ENCODE measurements at places on chromosomes 2 and 18.

DNA sequence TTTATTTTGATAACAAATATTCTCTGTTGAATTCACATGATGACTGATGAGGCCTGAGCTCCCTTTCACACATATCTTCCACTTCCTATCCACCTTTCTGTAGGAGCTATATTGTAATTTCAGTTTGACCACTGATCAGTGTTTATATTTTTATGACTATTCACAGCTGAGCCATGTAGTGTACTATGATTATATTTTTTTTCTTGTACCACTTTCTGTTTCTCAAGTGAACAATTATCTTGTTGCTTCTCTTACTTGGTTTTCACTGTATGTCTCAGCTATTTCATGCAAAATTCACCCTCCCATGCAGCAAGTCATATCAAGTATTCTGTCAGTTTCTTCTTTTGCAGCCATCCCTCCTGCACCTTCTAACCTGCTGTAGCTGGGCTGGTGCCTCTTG lies 78.4 kb downstream of the TMEM247 start:
- no peak for DNase-seq

GRCh38 chr18:693466-694187 lies 18.8 kb downstream of the ENOSF1 start:
- no peak for DNase-seq

DNA sequence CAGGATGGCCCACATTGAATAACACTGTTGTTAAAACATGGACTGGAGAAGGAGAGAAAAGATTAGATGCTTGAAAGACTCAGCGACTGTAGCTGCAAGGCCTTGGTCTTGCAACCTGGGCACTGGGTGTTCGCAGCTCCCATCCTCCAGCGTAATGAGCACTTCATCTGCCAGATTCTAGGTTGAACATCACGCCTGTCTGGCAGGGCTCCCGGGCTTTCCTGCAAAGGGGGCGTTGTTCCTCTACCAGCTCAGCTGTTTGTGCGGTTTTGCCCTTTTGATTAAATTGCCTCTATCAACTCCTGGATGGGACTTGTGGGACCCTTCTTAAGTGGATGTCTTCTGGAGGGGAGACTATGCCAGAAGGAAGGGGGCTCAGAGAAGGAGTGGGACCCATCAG lies 215.4 kb downstream of the KLHL29 start:
- DNase-seq = no peak

DNA sequence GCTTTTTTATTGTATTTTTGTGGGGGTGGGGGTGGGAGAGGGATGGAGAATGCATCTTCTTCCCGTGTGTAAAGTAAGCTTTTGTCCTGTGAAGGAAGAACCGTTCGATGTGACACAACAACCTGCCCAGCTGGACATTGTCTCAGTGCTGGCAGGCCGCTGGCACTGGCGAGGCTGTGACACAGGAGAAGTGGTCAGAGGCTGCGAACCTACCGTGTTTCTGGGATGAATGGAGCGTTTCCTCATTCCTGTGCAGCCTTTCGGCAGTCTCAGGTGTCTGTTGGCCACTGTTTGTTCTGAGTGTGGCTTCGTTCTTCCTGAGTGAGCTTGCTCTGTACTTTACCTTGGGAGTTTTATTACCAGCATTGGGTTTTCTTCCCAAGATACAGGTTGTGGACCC lies 8.0 kb downstream of the RAMP1 start:
- DNase-seq = no peak

GRCh38 chr2:130162968-130163367 lies 18.1 kb upstream of the CCDC74B start:
- DNase-seq = no peak

DNA sequence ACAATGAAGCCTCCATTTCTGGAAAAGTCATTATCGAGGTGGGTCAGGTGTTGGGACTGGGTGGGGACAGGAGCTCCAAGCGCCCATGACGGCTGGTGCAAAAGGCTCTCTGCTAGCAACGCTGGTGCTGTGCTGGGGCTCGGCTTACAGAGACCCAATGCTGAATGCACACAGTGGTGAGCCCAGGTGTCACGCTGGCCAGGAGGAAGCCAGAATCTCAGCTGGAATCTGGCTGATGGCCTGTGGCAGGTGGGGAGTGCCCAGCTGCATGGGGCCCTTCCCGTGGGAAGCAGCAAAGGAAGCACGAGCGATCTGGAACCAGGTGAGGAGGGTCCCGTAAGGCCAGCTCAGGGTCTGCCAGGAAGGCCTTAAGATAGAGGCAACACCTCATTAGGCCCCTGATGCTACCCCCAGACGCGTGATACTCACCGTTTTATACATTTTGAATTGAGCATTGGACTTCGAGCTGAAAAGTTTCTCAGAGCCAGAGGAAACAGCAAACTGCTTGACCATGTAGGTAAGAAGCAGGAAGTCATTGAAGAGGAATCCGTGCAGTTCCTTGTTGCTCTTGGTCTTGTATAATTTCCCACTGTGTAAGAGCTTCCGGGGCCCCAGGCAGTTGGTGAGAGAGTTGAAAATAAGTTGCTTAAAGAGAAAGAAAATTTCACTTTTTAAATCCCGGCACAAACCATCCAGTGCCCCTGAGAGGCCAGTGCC lies 34.7 kb downstream of the FAM228A start:
- no peak for DNase-seq

GRCh38 chr2:32741575-32741974 lies 113.7 kb downstream of the TTC27 start:
- no peak for DNase-seq

GRCh38 chr18:47881752-47882455 lies 48.6 kb downstream of the SMAD2 start:
- DNase-seq = no peak

GRCh38 chr2:234427081-234428061 lies 69.5 kb downstream of the ARL4C start:
- no peak for DNase-seq

All from stimulated activated CD8-positive, alpha-beta memory T cell treated with anti-CD3 and anti-CD28 coated beads, Interleukin-4, amount 100 ng/mL, for 1 hour (primary cell).